ENCODE measurements at places on chromosomes 3 and 15.

- no peak for DNase-seq
These were observed 368.6 kb upstream of the ROPN1 start for GRCh38 chr3:124360563-124360962.

DNA sequence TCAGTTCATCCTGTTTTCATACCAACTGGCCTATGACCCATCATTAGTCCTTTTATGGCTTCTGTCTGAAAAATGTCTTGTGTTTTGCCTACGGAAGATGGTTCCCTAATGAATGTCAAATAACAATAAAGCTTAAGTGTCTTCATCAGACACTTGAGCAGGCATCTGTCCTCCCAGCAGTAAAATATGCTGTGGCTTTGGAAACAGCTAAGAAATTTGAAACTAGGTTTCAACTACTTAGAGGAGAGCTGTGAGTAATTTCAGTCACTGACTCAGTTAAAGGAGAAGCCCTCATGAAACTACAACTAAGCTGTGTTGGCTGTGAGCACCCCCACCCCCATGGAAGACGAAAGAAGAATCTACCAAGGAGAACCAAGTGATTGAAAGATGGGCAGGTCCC, 409.4 kb upstream of the PPP2R3A start:
- DNase-seq, result no peak

GRCh38 chr3:99551520-99551919, 86.9 kb upstream of the COL8A1 start:
- no peak for DNase-seq

DNA sequence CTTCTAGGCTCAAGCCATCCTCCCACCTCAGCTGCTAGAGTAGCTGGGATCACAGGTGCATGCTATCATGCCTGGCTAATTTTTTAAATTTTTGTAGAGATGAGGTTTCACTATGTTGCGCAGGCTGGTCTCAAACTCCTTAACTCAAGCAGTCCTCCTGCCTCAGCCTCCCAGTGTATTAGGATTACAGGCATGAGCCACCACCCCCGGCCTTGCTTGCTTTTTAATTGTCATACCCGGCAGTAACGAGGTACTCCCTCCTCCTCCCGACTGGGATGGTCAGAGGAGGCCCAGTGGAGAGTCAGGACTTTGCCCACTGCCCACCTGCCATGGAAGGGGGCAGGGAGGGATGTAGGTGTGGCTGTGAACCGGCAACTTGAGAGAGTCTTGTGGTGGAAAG, 4.5 kb downstream of the NOX5 start:
- DNase-seq, result no peak

DNA sequence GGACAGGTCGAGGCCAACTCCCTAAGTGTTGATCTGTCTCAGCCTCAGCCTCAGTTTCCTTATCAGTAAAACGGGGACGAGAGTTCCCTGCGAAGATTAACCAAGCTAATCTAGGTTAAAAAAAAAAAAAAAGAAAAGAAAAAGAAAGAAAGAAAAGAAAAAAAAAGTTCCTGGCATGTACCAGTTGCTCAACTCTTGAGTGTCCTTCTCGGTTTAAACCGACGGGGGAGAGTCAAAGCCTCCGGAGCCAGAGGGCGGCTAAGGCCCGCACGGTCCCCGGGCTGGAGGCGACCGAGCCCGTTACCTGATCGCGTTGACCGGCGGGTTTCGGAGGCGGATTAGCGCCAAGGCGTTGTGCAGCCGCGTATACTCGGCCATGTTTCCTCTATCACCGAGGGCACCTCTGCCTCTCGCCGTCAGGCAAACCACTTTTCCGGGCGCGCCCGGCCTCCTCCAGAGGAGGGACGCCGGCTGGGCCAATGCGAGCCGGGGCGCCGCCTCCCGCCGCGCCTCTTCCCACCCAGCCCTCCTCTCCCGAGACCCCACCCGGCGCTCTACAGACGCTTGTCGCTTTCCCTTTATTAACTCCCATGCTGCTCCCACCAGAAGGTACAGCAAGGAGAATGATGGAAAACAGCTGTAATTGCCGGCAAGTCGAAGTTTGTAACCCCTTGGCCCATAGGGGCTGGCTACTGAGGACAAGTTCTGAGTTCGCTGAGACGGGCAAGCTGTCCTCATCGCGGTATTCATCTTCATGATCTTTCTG, at the start of gene EHHADH:
Gene EHHADH, minus strand, starts transcription at position 405 of the 766 bp plus-strand sequence. Its CDS starts 27 bp downstream, at position 378.
- DNase-seq, result peak; percentile 77

GRCh38 chr3:44400771-44401170, 62.2 kb downstream of the TCAIM start:
- DNase-seq, result no peak

DNA sequence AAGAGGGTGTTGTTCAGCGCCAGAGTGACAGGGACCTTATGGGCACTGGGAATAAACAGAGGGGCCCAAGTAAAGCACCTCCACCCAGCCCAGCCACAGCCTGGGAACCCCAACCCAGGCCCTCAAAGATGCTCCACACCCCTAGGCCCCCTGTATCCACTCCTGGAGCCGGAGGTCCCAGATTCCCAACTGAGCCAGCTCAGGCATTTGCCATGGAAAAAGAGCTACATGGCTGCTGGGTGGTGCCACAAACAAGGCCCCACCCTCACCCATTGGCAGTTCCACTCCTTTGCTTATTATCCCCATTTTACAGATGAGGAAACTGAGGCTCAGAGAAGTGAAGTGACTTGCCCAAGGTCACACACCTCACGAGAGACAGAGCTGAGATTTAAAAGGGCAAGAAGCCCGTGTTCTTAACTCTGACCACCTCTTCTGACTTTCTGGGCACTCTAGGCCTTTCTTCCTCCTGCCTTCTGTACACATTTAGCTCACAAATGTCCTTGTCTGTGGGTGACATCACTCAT, 16.9 kb downstream of the ANPEP start:
- DNase-seq, result no peak

DNA sequence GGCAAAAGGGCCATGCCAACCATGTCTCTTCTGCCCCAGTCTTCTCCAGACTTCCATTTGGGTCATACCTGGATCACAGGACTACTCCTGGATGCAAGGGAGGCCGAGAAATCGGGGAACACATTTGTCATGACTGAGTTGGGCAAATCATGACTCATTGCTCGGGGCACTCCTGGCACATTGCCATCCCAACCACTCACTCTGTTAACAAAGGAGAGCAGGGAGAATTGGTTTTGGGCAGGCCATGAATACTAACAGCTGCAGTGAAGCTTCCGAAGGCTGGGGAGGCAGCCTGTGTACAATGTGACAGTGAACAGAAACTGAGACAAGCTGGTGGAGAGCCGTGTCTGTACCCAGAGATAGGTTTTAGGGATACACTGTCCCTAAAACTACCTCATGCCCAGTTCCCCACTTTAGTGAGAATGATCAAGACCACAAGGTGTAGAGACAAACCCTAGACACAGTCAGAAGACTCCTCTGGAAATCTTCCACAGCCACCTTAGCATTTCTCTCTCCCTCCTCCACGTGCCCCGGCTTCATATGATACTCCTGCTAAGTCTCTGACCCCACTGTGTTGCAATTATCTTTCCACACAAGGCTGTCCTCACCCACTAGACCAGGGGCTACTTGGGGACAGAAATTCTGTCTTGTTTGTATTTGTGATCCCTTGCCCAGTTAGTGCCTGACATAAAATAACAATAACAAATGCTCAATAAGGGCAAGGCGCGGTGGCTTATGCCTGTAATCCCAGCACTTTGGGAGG, 10.5 kb upstream of the BUB1B start:
- DNase-seq, result peak; percentile 51

GRCh38 chr15:67771189-67771800, 54.0 kb upstream of the SKOR1 start:
- DNase-seq, result no peak

- DNase-seq, result peak; percentile 93
These were observed 539 bp upstream of the LAMB2 start for GRCh38 chr3:49133226-49133951.

GRCh38 chr3:172591876-172592771, 68.9 kb upstream of the TNFSF10 start:
- no peak for DNase-seq

DNA sequence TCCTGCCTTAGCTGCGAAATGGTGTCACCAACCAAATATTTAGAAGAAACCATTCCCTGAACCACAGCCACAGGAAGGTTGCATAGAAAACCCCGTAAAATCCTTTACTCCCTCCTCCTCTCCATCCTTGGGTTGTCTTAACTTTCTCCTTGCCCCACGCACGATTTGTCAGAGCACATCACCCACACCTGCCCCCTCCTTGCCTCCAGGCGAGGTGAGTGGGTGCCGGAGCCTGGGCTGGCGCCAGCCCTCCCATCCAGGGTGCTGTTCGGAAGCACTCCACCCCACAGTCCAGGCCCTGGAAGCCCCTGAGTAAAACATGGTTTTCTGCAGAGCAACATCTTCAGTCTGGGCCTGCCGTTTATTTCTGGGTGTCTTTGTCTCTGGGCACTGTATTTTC, 3.7 kb downstream of the GHRL start:
- DNase-seq, result no peak

DNA sequence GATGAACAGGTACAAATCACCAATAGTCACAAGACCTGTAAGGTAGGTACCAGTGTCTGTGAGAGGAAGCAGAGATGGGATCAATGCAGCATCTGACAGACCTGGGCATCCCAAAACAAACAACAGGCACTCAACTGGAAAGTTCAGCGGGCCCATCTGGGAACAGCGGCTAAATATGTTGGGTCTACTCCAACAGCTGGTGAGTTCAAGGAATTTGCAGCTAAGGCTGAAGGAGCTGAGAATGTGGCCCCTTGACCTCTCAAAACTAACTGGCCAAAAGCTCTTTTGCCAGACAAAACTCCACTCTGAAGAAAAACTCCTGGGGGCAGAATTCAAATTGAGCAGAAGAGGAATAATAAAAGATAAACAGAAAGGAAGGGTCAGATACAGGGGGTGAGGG, 24.4 kb downstream of the AVEN start:
- no peak for DNase-seq

GRCh38 chr15:97479957-97480356, 480.5 kb upstream of the ARRDC4 start:
- DNase-seq, result no peak

DNA sequence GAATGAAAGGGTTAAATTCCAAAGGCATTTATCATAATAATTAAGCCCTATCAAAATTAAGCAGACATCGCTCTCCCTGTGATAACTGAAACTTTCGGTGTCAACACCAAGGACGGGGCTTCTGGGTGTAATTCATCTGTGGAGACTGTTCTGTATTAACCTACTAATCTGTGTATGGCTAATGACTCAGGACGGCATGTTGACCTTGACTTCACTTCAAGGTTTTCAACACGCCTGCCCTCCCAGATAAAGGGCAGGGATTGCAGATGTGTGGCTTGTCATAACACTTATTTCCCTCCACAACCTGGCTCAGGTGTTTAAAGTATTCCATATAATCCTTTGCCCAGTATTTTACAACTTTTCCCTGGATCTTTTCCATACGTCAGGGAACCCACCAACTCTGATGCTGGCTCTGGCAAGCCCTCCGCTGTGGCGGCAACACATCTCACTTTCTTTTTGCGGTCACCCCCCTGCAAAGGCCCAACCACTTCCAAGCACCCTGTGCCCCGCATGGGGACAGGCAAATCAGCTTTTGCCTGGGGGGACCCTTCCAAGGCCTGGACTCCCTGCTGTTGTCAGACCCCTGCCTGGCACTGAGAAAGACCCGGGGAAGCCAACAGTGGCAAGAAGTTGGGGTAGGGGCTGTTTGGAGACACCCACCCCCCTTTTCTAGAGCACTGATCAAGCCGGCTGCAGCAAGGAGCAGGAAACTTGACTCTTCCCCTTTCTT, 93.2 kb upstream of the MEF2A start:
- DNase-seq, result no peak

- DNase-seq, result no peak
These were observed 104.5 kb upstream of the BFSP2 start for GRCh38 chr3:133295199-133295901.

DNA sequence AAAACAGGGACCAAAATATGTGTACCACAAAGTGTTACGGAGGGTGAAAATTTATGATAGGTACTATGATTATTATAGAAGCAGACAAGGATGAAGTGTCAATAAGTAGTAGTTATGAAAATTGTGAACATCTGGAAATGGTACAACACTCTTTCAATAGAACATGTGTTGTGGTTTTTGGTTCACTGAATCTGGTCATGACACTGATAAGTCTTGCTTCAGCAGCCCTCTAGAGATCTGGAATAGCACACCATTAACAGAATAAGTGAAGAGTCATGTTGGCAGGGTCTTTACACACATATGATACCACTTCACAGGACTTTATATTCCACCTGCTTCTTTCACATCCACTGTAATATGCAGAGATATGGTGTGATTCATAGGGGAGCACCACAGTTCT, 985.2 kb upstream of the SEMA6D start:
- DNase-seq, result no peak

DNA sequence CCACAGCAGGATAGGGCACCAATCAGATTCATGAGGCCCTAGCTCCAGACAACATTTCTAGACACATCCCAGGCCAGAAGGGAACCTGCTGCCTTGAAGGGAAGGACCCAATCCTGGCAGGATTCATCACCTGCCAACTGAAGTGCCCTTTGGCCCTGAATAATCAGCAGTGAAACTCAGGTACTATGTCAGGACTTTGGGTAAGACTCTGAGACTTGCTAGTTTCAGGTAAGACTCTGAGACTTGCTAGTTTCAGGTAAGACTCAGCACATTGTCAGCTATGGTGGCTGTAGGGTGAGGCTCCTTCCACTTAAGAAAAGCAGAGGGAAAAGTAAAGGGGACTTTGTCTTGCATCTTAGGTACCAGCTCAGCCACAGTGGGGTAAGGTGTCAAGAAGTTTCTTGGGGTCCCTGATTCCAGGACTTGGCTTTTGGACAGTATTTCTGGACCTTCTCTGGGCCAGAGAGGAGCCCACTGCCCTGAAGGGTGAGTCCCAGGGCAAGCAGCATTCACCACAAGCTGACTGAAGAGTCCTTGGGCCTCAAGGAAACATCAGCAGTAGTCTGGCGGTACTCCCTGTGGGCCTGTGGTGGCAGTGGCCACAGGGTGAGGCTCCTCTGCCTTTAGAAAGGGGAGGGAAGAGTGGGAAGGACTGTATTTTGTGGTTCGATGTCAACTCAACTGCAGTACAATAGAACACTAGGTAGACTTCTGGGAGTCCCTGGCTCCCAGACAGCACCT, 13.7 kb upstream of the COL8A1 start:
- DNase-seq, result no peak

DNA sequence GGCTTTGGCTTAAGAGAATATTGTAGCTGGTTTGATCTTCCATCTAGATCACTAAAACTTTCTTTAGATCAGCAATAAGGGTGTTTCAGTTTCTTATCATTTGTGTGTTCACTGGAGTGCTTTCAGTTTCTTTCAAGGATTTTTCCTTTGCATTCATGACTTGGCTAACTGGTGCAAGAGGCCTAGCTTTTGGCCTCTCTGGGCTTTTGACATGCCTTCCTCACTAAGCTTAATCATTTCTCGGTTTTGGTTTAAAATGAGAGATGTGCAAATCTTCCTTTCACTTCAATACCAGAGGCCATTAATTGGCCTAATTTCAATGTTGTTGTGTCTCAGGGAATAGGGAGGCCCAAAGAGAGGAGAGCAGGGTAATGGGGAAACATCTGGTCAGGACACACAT, 30.3 kb upstream of the CCNB2 start:
- DNase-seq, result no peak

DNA sequence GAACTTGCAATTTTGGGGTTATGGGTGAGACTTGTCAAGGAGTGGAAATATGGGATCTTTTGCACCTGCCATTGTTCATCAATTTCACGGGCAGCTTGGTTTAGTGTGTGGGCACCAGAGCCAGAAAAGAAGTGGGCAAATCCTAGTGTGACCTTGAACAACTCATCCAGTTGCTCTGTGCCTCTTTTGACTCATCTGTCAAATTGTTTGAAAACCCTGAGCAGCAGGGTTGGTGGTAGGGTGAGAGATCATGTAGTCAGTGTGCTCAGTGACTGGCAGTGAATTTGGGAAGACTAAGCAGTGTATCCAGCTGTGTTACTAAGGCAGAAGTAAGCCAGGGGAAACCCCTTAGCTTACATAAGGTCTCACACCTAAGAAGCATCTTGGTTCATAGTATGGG, 293.0 kb upstream of the TRIM42 start:
- DNase-seq, result no peak
